ENCODE measurements at places on chromosomes 12 and 14.

DNA sequence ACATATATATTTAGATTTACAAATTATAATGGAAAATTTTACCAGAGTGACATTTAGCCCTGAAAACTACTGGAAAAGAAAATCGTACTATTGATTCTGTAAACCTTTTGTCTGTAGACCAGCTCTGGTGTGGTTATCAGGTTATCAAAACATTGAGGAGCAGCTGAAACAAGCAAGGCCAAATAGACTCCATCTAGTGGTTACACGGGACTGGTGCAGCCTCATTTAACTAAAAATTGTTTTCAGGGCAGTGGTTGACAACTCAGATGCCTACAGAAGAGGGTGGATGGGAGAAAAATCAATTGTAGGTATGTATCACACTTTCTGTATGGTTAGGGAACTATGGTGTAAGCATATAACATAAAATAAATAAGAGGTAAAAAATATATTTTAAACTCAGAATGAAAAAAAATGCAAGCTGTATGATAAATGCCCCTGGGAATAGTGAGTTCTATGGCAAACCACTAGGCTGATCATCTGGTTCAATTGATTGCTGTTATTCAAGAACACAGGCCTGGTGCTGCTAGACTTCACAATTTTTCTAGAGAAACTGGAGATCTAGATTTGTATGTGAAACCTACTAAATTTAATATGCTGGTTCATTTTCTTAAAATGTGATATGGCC is 51.2 kb downstream of the ACSS3 start:
- no peak for DNase-seq

- no peak for DNase-seq
These were observed 16.2 kb downstream of the ZDHHC22 start for GRCh38 chr14:77125281-77125801.

DNA sequence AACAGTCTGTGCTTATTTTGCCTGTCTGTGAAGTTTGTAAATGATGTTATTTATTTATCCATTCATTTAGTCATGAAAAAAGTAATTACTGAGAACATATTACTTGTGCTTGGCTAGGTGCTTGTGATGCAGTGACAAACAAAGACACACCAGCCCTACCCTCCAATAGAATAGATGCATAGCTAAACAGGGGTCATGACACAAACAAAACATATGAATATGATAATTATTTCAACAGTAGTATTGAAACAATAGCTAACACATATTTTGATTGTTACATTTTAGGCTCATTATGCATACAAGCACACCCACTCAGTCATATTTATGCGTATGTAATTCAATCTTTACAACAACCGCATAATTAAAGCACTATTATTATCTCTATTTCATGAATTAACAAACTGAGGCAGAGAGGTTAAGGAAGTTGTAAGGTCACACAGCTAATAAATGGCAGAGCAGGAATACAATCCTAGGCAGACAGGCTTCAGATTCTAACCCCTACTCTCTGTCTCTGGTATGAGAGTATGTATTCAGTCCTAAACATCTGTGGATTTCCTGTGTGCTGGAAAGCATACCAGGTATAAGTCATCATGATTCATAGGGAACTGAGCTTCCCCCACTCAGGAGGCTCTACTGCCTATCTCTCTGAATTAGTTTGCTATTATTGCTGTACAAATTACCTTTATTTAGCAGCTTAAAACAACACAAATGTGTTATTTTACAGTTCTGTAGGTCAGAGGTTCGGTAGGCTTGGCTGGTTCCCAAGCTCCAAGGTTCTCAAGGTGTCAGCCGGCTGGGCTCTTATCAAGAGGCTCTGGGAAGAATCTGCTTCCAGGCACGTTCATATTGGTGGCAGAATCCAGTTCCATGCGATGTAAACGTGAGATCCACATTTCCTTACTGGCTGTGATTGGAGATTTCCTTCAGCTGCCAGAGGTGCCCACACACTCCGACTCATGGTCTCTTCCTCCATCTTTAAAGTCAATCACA is 509.4 kb downstream of the GALC start:
- DNase-seq = no peak

DNA sequence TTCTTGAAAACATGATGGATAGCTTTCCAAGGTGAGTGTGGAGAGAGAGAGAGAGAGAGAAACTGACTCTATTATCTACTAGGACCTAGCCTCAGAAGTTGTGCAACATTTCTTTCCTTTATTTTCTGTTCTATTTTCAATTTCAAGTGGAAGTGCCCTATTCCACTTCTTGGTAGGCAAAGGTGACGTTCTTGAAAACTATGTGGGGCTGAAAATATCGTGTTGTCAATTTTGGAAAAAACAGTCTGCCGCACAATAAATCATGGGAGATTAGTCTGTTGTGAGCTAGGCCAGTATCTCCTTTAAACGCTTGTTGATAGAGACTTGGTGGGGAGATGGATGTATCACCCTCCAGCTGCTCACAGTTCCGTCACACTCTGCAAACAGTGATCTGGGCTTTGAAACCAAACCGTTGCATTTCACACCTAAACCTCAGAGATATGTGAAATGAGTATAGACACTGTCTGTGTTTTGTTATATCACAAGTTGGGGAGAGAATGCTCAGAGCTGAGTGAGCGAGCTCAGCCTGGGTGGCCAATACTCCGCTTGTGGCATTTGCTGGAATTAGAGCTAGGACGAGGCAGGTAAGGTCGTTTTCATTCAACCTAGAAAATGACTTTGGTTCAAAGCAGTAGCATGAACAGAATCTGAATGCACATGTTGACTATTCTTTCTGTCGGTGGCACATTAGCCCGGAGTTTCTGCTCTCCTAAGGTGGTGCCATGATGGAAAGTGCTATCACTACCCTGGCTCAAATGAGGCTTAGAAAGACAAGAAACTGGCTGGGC is 75.1 kb upstream of the ST8SIA1 start:
- no peak for DNase-seq

GRCh38 chr12:108980831-108981618 is 39.8 kb downstream of the SVOP start:
- DNase-seq = no peak

GRCh38 chr14:65854215-65854614 is 441.7 kb downstream of the FUT8 start:
- no peak for DNase-seq

GRCh38 chr14:75445236-75445635 is 17.4 kb downstream of the JDP2 start:
- no peak for DNase-seq

DNA sequence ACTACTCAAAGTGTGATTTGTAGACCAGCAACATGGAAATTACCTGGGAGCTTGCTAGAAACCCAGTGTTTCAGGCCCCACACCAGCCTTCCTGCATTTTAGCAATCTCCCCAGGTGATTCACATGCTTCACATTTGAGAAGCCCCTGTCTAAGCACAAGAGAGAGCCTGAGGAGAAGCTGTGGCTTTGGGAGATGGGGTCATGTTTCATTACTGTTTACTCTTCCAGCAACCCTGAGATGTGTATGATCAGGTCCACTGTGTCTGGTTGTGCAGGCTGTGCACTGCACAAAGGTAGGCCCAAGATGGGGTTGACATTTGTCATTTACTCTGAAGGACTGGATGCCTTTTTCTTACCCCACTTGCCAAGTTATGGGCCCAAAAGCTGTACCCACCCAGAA is 190.1 kb downstream of the SLC41A2 start:
- DNase-seq = no peak

Data from T-helper 17 cell (primary cell).